Stimulated activated CD4-positive, alpha-beta T cell treated with anti-CD3 and anti-CD28 coated beads, TNF-alpha, amount 100 ng/mL, for 24 hours (primary cell): ENCODE measurements at places on chromosomes 2 and 18.

DNA sequence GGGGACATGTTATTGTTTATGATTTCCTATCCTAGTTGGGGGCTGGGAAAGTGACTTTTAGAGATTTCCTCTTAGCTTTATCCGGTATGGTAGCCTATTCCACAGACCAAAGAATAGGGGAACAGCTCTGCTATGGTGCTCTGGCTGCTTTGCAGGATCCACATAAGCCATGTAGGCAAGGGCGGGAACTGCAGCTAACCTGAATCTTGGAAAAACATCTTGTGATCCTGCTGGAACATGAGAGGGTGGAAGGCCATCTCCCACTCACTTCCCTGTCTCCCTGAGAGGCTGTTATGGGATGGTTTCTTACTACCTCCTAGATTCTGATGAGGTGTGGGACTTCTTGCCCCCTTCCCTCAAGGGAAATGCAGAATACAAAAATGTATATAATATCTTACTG, 2.0 kb upstream of the DARS1 start:
- no peak for DNase-seq

DNA sequence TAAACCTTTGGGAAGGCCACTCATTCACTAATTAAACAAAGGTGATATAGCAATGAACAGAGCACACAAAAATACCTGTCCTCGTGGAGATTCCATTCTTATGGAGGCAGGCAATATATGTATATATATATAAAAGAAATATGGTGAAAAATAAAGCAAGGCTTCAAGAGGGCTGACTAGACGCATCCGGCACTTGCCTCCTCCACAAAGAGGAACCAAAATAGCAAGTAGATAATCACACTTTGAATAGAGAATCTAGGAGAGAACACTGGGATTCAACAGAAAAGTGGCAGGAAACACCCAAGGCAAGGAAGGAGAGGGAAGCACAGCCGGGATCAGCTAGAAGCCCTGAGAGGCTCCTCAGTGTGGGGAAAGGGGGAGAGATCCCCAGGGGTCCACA, 218.4 kb upstream of the FOSL2 start:
- no peak for DNase-seq

DNA sequence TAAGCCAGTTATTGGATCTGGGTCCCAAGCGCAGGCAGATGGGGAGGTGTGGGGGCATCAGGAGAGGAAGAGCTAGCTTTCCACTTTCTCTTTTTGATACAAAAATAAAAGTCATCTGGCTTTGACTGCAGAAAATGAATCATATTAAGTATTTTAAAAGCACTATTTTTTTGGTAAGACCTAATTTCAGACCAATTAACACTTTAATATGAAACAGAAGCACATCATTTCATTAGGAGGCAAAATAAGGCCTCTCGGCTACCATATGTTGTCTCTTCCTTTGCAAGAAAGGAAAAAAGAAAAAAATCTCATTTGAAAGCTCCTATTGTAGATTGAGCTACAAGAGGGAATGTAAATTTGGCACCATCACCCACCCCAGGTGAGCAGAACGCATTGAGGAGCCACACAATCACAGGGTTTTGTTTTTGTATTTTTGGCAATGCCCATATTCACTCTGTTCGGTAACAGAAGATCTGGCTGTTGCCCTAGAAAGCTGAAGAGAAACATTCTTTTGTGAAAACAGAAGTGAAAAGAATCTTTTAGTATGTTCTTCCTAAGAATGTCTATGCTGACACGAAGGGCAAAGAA, 390.7 kb upstream of the ETAA1 start:
- DNase-seq = no peak

GRCh38 chr2:227079726-227080125, 84.3 kb downstream of the COL4A4 start:
- DNase-seq = no peak

DNA sequence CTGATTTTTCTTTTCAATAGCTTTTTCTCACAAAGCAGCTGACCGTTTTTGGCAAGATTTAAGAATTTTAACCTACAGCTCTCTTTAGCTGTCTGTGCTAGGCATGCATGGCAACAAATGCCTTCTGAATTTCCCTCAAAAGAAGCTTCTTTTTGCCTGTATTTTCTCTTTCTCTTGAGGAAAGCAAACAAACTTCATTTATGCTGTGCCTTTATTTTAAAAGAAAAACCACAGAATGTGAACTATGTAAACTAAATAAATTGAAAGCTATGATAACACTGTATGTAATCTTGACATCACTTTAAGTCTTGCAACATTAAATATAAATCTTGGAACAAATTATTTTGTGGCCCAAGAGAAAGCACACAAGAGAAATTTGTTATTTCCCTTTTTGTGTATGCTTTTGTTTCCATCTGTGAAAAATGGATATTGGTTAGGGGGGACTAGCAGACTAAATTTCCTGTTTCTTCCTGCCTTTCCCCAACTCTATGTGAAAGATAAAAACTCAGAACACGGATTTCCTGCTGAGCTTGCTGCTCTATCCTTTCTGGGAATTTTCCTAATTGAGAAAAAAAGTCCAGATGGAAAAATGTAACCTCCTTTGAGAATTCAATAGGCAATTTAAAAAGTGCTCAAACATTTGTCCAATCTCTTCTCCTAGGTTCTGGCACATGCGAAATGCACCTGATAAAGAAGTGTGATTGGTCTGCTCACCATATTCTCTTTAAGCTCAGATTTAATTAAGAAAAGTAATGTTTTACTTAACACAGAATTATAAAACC, 20.9 kb upstream of the TFPI start:
- no peak for DNase-seq
